NCI-H446 (cell line): ENCODE measurements at places on chromosomes 3 and 15.

DNA sequence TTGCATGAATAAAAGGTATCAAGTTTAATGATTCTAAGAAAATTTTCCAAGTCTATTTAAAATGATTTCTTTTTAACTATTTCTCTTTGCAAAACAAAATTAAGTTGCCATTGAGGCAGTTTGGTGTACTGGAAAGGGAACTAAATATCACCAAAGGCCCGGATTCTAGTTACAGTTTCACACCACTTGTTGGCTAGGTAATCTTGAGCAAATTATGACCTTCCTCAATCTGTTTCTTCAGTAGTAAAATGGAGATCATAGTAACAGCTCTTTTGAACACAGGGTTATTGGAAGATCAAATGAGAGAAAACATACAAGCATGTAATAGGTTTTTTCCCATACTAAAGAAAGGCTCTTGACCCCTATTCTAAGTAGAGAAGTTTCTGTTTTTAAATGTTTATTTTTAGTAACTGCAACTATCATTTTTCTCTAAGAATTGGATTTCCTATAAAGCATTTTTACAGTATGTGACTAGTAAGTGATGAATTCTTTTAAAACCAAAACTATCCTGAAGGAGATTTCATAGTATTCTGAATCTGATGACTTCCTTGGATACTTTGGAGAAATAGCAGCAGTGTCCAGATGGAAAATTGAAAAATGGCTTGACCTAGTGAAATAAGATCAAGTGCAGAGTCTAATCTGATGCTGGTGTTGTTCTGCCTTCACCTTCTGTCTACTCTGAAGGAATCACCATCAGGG lies 15.7 kb downstream of the SCAANT1 start:
- DNase-seq = no peak

DNA sequence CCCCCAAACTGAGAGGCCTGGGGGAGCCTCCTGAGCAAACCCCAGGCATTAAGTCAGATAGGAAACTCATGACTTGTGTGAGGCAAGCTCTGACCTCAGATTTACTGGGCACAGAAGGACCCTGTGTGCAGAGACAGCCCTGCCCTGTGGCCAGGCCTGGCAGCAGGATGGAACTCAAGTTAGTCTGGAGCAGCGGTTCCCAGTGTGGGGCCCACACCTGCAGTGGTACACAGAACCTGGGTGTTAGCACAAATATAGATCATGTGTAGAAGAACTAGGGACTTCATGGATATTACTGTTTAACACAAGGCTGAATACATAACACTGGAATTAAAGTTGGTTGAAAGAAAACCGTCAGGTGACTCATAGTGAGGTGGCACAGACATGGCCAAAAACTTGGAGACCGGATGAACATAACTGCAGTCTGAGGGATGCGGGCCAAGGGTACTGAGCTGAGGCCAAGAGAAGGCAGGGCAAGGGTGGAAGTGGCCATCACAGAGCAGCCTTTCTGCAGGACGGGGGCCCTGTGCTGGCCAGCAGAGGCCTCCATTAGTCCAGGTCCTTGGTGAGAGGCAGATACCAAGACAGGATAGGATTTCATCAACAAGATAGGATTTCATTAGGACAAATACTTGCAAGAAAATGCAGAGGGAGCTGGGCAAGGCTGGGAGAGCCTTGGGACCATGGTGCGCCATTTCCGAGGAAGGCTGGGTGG lies 40.9 kb downstream of the IRAK2 start:
- DNase-seq = no peak

- peak; percentile 70 for DNase-seq
Observed at GRCh38 chr3:138434276-138434874, at the start of gene ESYT3. Gene ESYT3 (plus strand): TSS chr3:138434616. CDS start chr3:138434799, 183 bp downstream.

- DNase-seq = no peak
Observed at GRCh38 chr3:85162905-85163304, 204.1 kb downstream of the CADM2 start.

GRCh38 chr3:159480046-159480445 lies 508.6 kb upstream of the IL12A start:
- no peak for DNase-seq

GRCh38 chr3:65902304-65902793 lies 136.4 kb downstream of the MAGI1 start:
- no peak for DNase-seq

DNA sequence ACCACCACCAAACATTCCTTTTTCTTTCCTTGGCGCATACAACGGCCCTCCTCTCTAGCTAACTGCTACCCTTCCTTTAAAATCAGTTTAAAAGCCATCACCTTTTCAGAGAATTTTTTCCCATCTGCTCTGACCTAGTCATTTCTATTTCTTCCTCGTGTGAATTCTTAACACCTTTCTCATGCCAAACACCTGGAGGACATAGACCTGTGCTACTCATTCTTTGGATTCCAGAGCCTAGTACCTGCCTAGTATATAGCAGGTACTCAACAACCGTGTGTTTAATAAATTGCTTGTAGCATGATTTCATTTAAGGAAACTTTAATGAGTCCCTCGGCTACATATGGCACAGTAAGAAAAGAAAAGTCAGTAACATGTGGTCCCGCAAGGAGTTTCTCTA lies 2.0 kb upstream of the TPM1 start:
- no peak for DNase-seq

DNA sequence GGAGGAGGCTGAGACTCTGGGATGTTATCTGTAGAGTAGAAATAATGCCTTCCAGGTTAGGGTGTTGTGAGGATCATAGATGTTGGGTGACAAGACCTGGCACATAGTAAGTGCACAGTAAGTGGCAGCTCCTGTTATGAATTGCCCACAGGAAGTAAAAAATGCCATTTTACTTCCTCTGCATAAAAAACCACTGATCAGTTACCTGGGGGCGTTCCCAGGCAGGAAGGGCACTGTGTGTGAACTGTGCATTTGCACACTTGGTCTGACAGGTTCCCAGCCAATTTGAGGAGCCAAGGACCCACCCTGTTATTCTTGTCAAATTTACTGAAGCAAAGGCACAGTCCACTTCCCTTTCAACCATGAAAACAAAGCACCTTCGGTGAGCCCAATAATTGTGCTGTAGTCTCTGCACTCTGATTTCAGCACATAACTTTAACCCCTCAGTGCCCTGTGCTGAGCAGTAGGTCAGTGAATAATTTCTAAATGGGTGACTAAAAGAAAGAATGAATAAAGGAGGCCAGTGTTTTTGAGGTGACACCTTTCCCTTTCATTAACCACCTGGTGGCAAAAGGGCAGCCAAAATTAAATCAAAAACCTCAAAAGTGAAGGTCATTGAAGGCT lies 85.8 kb upstream of the ARHGEF3 start:
- no peak for DNase-seq

DNA sequence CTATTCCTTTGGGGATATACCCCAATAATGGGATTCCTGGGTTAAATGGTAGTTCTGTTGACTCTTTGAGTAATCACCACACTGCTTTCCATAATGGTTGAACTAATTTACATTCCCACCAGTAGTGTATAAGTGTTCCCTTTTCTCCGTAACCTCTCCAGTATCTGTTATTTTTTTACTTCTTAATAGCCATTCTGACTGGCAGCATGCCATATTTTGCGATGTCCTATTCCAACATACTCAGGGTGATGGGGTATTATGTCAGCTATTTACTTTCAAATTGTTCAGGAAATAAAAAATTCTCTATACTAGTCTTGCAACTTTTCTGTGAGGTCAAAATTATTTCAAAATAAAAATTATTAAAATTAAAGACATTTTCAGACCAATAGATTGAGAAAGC lies 9.1 kb upstream of the PARP14 start:
- DNase-seq = peak; percentile 6

DNA sequence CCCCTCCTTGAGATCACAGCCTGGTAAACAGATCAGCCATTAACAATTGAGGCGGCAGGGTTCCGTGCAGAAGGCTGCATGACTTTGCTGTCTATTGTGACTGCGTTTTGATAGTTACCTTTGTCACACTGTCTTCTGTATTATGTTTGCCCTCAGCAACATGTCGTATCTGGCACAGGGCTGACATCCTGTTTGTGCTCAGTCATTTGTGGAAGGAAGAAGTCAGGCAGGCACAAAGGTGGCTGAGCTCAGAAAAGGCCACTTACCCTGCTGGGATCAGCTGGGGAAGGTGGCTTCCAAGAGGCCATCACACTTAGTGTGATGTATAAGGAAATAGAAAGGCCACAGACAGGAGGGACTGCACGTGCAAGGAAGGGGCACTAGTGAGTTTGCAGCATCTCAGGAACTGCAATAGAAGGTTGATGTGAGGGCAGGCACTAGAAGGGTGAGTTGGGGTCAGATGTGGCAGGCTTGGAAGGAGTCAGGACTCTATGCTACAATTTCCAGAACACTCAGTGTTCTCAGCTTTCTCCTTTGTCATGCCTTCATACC lies 13.4 kb downstream of the PML start:
- DNase-seq = no peak

DNA sequence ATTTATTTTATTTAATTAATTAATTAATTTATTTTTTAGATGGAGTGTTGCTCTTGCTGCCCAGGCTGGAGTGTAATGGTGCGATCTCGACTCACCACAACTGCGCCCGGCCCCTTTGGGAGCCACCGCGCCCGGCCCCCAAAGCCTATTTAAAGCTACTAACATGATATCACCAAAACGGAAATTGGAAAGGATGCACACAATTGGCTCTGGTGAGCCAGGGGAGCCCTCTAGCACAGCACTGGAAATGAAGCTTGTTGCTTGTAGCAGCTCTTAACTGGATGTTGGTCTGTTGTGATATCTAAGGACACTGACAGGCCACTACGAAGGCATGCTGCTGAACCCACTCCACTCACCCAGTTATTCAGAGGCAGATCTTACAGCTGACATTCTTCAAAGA lies 104.5 kb downstream of the IGF2BP2 start:
- no peak for DNase-seq

DNA sequence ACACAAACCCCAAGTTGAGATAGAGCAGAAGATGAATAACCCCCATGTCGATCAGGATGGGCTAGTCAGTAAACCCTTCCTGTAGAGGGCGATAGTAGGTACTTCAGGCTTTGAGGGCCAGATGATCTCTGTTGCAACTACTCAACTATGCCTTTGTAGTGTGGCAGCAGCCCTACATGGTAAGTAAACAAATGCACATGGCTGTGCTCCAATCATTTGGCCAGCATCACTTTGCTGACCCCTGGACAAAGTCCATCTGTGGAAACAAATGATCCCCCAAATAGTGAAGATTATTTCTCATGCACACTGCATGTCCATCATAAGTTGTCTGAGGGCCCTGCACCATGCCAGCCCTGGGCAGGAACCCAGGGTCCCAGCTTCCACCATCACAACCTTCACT lies 402.2 kb upstream of the PROK2 start:
- no peak for DNase-seq

DNA sequence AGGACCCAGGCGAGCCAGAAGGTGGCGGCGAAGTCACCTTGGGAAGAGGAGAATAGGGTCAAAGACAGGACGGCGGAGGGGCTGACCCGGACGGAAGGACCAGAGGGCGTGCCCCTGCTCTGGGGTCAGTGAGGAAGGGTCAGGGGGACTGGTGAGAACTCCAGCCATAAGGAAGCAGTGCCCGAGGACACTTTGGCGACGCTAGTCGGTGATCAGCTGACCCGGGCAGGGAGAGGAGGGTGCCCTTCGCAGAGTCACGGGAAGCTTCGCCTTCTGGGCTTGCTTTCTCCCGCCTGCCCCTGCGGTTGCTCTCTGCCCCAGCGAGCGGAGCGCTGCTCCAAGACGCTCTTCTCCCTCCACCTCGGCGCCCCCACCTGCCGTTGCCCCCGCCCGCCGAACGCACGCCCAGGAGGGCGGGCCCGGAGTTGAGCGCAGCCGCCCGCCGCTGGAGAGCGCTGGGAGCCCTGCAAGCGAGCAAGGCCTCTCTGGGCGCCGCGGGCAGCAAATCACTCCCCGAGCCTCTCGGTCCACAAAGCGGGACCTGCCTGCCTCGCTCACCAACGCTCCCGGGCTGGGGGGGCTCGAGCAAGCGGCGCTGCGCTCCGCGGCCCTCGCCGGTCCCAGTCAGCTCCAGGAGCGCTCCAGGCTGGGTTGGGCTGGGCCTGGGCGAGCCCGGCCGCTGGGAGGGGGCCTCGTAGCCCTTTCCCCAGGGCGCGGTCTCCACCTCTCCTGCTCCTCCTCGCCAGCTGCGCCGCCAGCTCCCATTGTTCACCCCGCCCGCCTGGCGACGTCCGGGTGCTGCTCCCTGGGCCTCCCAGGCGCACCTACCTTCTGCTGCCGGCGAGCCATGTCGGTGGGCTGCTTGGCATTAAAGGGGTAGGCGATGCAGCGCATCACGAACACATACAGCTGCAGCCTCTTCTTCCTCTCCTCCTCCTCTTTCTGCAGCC lies 1.2 kb downstream of the CADPS start:
- DNase-seq = peak; percentile 43

GRCh38 chr3:108117241-108117775 lies 26.5 kb upstream of the CD47 start:
- DNase-seq = no peak

- no peak for DNase-seq
Observed at GRCh38 chr15:100929641-100930042, 10.5 kb downstream of the LRRK1 start.

DNA sequence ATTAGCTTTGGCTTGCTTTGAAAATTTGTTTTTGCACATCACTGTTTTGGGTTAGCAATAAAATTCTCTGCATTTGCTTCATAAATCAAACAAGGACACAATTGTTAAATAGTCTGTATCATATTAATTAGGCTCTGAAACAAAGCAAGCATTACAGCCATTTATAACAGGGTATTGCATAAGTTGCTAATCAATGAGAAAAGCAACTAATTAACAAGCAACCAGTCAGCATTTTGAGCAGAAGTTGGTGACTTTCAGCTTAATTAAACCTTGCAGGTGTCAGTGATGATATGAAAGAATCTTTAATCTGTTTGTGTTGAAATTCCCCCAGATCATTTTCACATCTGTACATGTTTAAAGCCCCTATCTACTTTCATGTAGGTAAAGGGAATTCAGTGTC lies 495.1 kb downstream of the IL5RA start:
- DNase-seq = no peak

DNA sequence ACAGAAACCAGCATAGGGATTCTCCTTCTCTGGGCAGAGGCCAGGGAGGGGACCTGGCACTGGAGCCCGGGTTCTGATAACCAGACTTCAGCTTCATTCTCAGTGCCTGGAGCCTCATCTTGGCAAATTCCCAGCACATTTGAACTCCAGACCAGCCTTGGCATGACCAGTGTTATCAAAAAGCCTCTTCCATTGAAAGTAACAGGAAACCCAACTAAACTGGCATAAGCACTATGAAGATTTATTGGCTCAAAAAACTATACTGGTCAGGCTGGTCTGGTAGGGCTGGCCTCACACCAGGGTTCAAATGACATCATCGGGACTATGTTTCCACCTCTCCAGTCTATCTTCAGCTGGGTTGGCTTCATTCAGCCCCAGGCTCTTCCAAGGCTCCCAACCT lies 48.1 kb upstream of the THUMPD3 start:
- DNase-seq = no peak

GRCh38 chr3:9721700-9722060 lies 9.9 kb upstream of the BRPF1 start:
- DNase-seq = no peak

- DNase-seq = no peak
Observed at GRCh38 chr15:52417957-52418356, 110.7 kb downstream of the MYO5A start.

- DNase-seq = no peak
Observed at GRCh38 chr3:11635680-11636393, 7.9 kb downstream of the VGLL4 start.

GRCh38 chr3:4416427-4416945 lies 50.6 kb downstream of the SUMF1 start:
- no peak for DNase-seq
